ENCODE measurements at places on chromosomes 5 and 9.

GRCh38 chr5:144467792-144468191 lies 297.1 kb downstream of the KCTD16 start:
- no peak for DNase-seq

DNA sequence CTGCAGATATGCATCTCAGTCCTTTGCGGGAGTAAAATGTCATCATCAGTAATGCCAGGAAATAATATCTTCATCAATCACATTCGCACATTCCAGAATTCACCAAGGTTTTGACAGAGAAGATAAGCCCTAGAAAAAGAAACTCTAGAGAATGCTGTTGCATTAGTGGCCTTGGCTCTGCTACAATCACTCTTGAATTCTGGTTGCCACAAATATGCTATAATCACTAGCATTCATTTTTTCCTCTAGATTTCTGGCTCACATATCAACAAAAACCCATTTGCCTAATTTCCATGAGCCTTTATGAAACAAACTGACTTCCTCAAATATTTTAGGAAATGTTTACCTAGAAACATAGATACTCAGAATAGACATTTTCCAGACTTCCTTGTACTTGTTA lies 653.4 kb downstream of the ANXA1 start:
- DNase-seq, result no peak

DNA sequence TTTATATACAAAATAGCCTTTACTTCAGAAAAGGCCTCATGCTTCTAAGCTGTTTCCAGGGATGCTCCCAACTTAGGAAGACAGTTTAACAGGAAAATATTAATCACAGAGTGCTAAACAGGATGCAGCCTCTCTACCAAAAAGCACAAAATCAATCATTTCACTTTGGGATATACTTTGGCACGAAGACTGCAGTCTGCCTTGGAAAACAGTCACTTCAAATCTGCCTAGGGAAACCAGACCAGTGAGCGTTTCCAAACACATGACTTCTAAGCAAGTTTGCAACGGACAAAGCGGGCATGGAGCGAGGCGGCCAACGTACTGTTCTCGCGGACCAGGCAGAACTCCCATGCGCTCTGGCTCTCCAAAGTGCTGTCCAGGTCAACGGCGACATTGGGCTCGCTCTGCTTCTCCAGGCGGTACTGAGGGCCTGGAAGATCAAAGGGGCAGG lies 201.0 kb downstream of the MAPKAP1 start:
- no peak for DNase-seq

GRCh38 chr9:81335879-81336421 lies 353.4 kb downstream of the TLE1 start:
- no peak for DNase-seq

DNA sequence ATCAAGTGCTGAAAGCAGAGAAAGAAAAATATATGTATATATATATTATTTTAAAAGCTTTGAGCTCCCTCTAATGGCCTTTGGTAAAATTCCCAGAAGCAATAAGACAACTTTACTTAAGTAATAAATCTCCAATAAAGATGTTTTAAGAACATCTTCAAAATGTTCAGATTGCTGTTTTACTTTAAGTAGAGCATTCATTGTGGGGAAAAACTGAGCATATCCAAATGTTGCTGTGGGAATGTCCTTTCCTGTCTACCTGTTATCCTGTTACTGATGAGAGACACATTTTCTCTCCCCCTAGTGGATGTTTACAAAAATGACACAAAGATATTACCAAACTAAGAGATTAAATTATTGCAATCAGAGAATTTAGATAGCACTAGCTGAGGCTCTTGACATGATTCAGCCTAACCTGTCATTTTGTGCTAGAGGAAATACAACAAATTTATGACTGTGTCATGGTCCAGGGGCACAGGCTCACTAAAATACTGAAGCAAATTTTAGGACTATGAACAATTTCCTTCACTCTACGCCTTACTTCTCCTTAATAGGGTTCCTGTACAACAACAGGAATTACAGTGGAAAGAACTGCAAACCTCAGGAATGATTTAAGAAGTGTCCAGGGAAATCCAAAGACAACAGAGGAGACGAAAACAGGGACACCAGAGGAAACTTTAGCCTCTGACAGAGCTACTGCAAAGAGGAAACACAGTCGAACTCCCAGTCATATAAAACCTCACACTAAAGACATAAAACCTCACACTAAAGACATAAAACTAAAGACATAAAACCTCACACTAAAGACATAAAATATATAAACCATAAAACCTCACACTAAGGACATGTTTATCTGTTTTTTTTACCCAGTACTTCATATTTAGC lies 24.3 kb upstream of the PRRC1 start:
- peak; percentile 25 for DNase-seq

DNA sequence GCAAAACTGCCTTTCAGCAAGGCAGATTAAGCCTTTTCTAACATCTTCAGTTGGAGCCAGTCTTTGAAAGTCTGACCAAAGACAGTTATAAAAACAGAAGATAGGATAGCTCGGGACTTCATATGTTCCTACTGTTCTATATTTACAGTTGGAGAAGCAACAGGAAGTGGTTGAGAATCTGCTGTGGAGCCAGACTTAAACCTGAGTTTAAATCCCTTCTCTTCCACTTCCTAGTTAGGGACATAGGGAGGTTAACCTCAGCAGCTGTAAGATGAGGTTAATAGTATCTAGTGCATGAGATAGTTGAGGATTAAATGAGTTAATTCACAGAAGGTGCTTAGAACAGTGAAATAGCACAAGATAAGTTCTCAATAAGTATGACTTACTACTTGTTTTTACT lies 84.5 kb upstream of the FREM1 start:
- DNase-seq, result no peak

GRCh38 chr9:135163023-135163780 lies 75.7 kb downstream of the OLFM1 start:
- DNase-seq, result no peak

- no peak for DNase-seq
Observed at GRCh38 chr9:135039916-135040645, 47.4 kb upstream of the OLFM1 start.

DNA sequence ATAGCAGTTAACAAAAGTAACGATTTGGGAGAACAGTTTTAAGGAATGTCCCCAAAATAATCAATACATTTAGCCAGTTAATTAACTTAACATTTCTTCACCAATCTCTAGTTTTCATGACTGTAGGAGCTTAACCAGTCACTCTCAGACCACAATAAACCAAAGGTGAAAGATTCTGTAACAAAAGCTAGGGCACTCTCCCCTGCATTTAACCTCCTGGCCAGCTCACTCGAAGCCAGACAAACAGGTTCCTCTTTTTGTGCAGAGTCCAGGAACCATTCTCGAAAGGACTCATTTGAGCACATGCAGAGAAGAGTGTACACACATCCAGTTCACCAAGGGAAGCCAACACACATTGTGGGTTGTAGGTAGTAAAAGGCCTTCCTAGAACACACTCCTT lies 6.5 kb downstream of the IL7R start:
- DNase-seq, result no peak

DNA sequence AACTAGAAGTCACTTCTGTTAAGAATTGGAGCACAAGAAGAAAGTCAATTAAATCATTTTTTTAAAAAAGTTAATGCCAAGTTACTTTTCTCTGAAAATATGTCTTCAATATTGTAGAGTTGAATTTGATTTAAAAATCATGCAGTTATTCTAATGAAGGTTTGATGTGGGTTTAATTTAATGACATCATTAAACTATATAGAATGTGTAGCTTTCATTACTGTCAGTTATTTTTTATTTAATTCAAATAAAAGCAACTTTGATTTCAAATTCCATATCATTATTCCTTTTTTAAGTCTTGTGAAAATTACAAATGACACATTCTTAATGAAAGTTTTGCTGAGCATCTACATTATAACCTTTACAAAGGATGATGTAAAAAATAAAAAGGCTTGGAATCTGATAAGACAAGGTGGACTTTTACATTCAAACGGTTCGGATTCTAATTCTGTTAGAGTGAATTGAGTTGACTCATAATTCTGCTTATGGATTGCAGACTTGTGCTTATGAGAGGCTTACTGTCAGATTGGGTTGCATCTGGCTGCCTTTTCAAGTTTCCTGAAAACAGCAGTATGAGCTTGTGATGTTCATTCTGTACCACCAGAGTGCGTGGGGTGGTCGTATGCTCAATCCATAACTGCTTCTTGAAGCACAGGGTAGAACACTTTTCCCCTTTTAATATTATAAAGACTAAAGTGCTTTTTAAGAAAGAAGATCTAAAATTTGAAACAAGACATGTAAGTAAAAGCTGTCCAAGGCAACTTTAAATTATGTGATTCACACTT lies 253.0 kb upstream of the ARRDC3 start:
- no peak for DNase-seq

DNA sequence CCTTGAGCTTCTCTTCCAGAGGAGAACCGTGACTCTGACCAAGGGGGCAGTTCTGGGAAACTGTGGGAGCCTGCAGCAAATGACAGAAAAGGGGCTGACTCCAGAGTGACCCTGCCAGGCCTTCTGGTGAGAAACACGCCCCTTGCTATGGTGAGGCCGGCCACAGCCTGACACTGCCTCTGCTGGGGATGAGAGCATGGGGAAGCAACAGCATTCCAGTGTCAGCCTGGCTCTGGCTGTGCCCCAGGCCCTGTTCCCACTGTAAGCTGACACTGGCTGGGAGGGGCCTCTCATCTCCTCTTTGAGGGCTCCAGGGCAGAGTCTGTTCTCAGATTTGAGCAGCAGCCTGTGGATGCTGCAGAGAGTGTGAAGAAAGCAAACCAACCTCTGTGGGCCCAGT lies 180.0 kb upstream of the IL12B start:
- DNase-seq, result no peak

DNA sequence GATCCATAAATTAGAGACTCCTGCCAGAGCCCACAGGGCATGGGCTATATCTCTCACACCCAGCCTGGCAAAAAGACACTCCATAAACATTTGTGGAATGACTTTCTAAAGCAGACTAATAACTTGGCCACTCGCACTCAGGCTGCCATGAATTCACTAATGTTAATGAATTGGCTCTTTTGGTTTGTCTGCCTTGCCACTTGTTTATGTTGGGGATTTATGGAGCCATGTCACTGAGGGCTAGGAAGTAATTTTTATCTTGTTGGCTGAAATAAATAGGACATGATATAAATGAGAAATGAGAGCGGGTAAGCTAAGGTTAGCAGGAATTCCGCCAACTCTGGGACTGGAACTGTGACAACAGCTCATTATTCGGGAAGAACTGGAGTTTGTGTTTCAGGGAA lies 55.2 kb downstream of the DROSHA start:
- no peak for DNase-seq

DNA sequence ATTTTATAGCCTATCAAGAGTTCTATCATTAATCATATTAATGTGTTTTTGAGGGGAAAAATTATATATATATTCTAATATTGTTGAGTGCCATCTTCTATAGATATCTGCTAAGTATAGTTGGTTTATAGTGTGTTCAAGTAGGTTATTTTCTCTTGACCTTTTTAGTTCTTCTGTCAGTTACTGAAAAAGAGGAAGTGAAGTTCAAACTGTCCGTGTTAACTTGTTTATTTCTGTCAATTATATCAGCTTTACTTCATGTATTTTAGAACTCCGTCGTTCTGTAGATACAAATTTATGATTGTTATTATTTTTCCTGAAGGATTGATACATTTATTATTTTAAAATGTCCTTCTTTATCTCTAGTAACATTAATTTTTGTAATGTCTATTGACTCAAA lies 1209.1 kb downstream of the CDH12 start:
- DNase-seq, result no peak
